Right cardiac atrium (tissue), 5 donors: ENCODE measurements at places on chromosomes 7 and 10. TPM values are rescaled to one million over a fixed set of nuclear protein-coding genes. Genes with fewer than 3 reads are reported as not detected.
A peak's percentile ranks its signal among the peaks of the same experiment; 100 is the strongest.

DNA sequence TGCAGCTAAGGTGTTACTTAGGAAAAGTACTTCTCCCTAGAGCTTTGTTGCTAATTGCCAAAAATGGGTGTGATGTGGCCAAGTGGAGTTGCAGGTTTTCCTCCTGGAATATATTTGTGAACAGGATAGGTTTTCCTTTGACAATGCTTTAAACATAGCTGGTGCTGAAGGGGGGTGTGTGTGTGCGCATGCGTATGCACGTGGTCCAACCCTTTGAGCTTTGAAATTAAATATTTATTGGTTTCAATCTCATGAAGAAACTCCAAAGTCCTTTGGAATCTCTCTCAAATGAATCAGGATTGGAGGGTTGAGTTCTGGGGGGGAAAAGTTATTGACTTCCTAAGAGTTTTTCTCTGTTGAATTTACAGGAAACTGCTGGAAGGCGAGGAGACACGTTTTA lies 11.1 kb downstream of the INA start:
- no peak for DNase-seq

DNA sequence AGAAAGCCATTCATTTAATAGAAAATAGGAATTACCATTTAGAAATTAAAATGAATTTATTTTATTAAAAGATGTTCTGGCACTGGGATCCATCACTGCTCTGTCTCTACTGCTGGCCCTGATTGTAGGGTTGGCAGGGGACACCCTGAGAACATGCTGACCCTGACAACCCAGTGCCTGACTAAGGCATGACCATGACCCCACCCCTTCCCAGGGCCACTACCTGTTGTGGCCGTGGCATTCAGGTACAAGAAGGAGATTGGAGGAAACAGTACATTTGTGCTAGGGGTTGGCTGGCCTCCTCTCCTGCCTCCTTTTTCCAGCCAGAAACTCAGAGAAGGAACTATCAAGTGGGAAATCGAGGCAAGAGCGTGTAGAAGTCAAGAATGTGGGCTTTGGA lies 197.0 kb upstream of the ZMIZ1 start:
- no peak for DNase-seq

The LIPK gene
- not detected for polyA plus RNA-seq

GRCh38 chr7:22821702-22822485 lies 755 bp downstream of the TOMM7 start:
- no peak for DNase-seq

GRCh38 chr7:77479536-77480088 lies 57.5 kb upstream of the PTPN12 start:
- no peak for DNase-seq

The STAG3 gene
- polyA plus RNA-seq = 0.41 TPM

DNA sequence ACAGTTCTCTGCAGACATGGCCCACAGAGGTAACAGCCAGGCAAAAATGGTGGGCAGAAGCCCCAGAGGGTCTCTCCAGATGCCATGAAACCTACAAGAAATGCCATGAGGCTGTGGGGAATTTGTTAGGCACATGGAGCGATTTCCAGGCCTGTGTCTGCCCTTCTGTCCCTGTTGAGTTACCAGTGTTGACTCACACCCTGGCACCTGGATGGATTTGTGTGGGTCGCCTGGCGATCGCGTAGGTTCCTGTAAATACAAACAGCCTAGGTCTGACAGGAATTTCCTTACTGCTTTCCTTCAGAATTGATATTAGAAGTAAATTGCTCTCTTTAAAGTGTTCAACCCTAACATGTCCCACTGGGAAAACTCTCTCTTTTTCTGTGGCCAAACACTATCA lies 164.9 kb upstream of the EEPD1 start:
- DNase-seq = no peak

The TMEM130 gene
- polyA plus RNA-seq = 0.11 TPM

The LIPA gene
- 14.0 TPM for polyA plus RNA-seq

GRCh38 chr7:27150568-27151340 lies 1.6 kb downstream of the HOXA3 start:
- peak; percentile 87 for DNase-seq

The PCLO gene
- 1.9 TPM for polyA plus RNA-seq

- DNase-seq = no peak
These were observed 122.9 kb upstream of the KLF14 start for GRCh38 chr7:130856866-130857265.

DNA sequence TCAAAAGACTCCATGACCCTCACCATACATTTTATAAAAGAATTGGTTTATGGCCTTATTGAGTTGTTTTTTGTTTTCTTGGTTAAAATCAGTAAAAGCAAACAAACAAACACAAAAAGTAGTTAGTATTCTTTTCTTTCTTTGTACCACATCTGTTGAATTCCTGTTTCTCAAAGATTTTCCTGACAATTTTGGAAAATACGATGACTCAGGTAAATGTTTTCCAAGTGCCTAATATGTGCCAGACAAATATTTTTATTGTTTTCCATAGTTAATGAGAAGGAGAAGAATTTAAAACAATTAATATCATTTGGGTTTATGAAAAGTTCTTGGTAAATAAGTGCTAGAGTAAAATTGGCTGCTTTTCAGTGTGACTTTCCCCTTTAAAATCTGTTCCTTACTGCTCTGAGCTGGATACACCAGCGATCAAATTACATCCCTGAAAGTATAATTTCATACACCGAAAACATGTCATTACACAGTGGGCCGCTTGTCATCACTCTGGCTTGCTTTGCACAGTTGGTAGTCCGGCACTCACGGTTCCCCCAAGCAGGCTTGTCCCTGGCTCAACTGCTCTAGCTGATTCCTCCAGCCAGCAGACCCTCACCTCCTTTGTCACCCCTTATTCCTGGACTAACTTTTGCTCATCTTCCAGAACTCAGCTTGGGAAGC lies 80.5 kb downstream of the TBXAS1 start:
- DNase-seq = peak; percentile 68

DNA sequence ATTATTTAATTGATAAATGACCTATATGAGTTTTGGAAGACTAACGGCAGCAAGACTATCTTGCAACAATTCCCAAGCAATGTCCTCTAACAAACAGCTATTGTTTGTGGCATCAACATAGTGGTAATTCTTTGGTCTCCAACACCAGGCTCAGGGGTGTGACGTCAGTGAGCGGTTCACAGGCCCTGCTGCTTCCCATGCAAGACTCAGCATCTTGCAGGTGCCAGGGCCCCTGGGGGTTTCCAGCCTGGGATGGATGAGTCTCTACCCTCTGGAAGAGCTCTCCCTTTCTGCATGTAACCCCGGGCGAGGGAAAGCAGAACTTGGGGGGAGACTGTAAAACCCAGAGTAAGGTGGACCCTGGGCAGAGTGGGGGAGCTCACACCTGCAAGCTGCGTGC lies 164.7 kb downstream of the ACTR3B start:
- no peak for DNase-seq

The PRF1 gene
- 1.1 TPM for polyA plus RNA-seq

The ARHGAP22 gene
- polyA plus RNA-seq = 1.4 TPM

GRCh38 chr10:27241010-27241651 lies 534 bp upstream of the ACBD5 start:
- DNase-seq = peak; percentile 67

The CC2D2B gene
- 0.77 TPM for polyA plus RNA-seq

GRCh38 chr10:48284811-48285210 lies 10.3 kb upstream of the FRMPD2 start:
- DNase-seq = no peak

GRCh38 chr10:77906951-77907421 lies 19.6 kb downstream of the DLG5 start:
- DNase-seq = no peak

DNA sequence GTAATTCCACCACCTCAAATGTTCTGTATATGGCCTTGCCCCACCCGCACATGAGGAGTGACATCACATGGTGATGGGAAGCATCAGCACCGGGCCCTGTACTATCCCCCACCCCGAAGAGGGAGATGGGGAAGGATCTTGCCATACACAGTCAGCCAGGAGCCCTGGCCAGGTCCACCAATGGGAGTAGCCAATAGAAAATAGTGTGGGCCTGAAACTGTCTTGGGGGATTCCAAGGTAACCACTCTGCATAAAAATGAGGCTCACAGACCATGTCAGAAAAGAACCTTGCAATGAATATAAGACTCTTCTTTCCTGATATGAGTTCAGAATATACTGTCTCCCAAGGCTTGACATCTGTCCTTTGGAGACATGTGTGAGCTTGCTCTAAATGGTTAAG lies 51.1 kb downstream of the ADRB1 start:
- DNase-seq = no peak

DNA sequence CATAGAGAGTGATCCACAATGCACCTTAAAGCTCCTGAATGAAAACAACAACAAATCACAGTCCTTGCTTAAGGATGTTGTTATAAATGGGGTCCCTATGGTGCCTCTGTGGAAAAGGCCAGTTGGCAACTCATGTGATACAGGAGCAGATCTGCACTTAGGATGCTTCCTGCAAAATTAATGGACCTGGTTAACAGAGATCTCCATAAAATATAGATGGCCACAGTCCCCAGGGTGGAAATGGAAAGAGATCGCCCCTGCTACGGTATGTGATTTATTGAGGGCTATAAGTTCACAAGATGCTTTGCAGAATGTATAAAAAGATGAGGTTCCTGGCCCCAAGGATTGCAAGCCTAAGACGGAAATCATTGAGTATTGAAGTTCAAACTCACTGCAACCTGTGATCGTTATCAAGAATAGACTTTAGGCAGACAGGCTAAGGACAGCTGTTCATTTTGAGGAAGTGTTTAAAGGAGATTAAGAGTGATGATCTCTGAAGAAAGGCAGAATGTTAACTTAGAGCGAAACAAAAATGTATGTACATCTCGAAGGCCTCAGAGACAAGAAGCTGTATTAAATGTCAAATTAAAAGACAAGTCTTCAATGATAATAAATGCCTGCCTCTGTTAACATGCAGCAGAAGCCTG lies 174.1 kb upstream of the PLPP4 start:
- DNase-seq = no peak

- peak; percentile 71 for DNase-seq
These were observed 28.0 kb downstream of the GRK5 start for GRCh38 chr10:119235356-119235755.

The AGR2 gene
- 0.16 TPM for polyA plus RNA-seq

DNA sequence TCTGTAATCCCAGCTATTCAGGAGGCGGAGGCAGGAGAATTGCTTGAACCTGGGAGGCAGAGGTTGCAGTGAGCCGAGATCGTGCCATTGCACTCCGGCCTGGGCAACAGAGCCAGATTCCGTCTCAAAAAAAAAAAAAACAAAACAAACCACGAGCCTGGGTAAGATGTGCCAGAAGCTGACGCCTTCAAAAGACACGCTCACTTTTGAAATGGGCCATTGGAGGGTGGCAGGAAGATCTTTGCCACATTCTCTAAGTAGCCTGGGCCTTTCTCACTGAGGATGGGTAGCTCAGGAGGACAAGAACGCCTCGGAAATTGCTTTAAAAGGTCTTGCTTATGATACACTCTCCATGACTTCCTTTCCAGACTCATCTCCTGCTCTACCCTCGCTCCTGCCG lies 172.7 kb downstream of the SH3PXD2A start:
- no peak for DNase-seq

The MMS19 gene
- polyA plus RNA-seq = 33.7 TPM

The ELN gene
- polyA plus RNA-seq = 73.4 TPM

The CCZ1B gene
- 22.6 TPM for polyA plus RNA-seq

The DPCD gene
- polyA plus RNA-seq = 29.8 TPM

The CHCHD1 gene
- 76.8 TPM for polyA plus RNA-seq

GRCh38 chr10:17652585-17652984 lies 8.6 kb downstream of the STAM start:
- no peak for DNase-seq

DNA sequence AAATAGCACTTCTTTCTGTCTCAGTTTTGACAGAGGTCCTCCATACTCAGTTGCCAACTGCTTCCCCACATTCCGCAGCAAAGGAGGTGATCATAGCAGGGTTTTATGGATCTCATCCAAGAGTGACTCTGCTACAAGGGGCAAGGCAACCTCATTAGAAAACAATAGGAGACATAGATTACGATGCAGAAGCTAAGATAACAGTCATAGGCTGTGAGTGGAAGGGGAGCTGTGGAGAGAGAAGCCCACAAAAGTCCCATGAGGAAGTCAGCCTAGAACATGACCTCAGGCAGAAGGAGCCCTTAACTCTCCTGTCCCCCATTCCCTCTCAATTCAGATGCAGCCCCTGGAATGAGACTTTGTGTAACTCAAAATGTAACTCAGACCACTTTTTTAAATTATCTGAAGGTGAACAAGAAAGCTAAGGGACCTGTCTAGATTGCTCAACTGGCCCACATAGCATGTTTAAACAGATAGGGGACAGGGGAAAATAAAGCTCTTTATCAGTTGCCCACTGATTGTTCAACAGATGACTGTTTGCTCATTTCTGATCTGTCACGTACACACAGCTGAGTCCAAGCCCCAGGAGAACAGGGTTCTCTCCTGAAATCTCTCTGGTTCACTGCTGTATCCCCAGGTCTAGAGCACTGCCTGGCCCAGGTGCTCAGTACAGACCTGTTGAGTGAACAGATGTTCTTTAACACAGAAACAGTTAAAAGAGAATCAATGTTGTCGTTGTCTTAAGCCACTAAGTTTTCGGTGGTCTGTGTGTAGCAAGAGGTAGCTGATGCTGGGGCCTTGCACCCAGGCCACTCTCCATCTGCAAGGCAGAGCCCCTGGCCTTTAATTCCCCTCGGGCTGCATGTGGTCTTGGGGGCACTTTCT lies 1.5 kb upstream of the NCOA4 start:
- no peak for DNase-seq

DNA sequence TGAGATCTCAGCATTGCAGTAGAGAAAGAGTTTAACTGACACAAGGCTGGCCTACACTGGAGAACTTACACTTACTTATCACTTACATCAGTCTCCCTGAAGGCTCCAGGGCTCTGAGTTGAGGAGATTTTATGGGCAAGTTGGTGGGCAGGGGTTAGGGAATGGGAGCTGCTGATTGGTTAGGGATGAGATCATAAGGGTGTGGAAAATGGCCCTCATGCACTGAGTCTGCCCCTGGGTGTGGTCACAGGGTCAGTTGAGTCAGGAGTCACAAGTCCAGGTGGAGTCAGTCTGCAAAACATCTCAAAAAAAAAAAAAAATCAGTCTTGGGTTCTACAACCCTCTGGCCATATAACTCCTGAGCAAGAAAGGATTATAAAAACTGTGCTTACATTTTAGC lies 60.5 kb downstream of the PPP1R17 start:
- no peak for DNase-seq

The FAM25C gene
- polyA plus RNA-seq = not detected

DNA sequence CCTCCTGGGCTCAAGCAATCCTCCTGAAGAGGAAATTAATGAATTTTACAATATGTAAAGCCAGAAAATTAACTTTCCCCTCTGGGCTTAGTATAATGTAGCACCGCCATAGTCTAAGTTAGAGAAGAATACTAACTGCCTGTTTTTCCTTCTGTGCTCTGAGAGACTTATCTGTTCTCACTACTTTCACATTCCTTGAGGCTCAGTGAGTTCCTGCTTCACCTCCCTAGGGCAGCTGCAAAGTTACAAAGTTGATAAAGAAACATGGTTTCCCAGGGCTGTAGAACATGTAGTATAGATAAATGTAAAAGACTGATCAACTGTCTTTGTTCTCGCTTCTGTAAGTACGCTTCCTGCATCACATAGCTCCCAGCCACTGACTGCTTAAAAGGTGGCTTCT lies 16.0 kb upstream of the OLAH start:
- DNase-seq = no peak

The ITGA8 gene
- polyA plus RNA-seq = 5.5 TPM
